ENCODE measurements at places on chromosomes 16 and 17.
A peak's percentile ranks its signal among the peaks of the same experiment; 100 is the strongest.

DNA sequence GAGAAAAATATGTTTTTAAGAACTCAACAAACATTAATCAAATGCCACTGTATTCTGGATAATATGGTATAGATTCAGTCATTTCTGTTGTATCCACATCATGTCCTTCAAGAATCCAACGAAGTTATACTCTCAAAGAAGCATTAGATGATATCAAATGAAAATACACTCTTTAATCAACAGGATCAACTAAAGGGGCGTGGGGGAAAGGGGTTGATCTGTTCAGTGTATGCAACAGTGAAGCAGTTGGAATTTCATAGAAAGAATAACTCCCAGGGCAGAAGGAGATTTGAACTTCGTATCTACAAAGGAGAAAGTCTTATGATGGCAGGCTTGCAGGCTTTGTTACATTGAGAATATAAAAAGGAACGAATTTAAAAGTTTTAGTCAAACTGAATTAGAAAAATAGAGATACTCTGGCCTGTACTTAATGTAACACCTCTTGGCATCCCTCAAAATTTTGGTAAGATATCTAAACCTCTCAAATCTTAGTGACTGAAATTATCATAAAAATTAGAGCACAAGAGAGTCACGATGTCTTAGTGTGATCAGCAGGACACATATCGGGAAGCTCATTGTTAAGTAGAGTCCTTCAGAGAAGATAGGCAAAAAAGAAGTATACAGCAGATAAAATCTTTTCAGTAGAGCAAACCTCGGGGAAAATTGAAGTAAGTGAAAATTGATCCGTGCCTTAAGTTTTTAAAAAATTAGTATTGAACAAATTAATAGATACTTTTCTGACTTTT is 431.4 kb downstream of the KCNJ18 start:
- no peak for DNase-seq

DNA sequence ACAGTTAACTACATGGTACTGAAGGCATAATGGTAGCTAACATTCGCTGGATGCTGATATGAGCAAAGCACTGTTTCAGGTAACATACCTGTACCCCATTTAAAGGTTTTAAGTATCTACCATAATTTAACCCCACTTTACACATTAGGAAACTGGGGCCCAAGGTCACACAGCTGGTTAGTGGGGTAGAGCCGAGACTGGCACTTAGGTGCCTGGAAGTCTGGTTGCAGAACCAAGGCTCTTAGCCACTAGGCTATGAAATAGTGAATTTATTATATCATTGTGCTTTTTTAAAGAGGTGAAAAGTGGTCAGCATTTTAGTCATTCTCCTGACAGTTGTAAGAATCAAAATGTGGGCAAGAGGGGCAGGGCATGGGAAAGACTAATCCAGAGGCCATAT is 25.2 kb downstream of the SIAH1 start:
- DNase-seq: no peak

- DNase-seq: no peak
Measured at GRCh38 chr17:28330671-28331070, 4.6 kb downstream of the IFT20 start.

GRCh38 chr16:60304066-60304465 is 1570.0 kb upstream of the GOT2 start:
- no peak for DNase-seq

GRCh38 chr17:50151937-50152547 is 1.6 kb upstream of the PPP1R9B start:
- DNase-seq: peak; percentile 57

GRCh38 chr17:57626520-57627210 is 118.4 kb downstream of the CCDC182 start:
- DNase-seq: no peak

- DNase-seq: no peak
Measured at GRCh38 chr17:5888811-5889210, 181.4 kb upstream of the WSCD1 start.

DNA sequence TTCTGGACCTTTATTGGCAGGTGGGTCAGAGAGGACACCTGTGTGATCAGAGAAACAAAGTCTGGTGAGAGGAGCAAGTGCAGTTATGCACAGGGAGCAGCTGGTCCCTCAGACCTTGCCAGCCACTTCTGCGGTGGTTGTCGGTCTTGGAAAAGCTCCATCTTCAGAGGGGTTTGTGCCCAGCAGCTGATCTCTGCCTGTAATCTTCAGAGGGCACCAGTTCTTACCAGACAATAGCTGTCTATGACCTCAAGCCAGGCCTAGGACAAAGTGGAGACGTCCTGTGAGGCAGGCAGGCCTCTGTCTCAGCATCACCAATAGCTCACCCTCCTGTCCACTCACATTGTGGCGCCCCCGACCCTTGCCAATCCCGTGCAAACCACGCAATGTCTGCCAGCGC is 66.5 kb upstream of the TBX2 start:
- no peak for DNase-seq

GRCh38 chr16:87411375-87412271 is 19.5 kb downstream of the MAP1LC3B start:
- no peak for DNase-seq

- peak; percentile 72 for DNase-seq
Measured at GRCh38 chr16:68079626-68080344, 5.4 kb upstream of the NFATC3 start.

DNA sequence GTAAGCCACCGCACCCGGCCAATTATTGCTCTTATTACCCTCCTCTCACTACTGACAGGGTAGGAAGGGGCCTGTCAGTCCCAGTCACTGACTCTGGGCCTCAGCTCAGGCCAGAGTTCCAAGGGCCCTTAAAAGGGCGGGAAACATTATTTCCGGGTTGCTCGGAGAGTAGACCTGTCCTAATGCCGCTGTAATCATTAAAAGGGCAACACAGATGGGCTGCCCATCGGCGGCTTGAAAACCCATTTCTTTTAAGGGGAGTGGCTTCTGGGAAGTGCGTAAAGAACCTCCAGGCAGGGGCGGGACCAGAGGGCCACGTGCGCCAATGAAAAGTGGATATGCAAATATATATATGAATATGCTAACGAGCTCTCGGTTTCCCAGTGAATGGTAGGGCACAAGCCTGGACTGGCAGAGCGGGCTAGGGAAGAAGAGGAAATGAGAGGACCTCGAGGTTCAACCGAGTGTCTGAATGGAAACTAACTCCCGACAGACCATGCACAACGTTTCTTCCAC is 26.6 kb downstream of the PIPOX start:
- DNase-seq: no peak

DNA sequence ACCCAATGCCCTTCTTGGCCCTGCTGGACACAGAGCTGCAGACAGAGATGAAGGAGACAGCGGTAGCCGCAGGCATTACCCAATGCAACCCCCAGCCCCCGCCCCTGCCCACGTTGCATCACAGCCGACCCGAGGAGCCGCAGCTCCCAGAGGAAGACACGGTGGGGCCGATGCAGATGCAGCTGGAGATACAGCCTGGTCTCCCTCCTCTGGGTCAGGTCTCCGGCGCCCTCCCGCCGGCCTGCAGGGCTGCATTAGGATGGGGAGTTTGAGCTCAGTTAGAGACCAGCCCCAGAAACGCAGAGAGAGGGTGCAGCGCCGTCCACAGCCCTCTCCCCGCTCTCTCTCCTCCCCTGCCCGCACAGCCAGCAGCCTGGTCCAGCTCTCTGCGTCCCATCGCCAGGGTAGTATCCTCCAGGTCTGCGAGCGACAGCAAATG is 19.4 kb upstream of the UBE2I start:
- DNase-seq: no peak

- no peak for DNase-seq
Measured at GRCh38 chr16:54191163-54191562, 95.4 kb downstream of the IRX3 start.

DNA sequence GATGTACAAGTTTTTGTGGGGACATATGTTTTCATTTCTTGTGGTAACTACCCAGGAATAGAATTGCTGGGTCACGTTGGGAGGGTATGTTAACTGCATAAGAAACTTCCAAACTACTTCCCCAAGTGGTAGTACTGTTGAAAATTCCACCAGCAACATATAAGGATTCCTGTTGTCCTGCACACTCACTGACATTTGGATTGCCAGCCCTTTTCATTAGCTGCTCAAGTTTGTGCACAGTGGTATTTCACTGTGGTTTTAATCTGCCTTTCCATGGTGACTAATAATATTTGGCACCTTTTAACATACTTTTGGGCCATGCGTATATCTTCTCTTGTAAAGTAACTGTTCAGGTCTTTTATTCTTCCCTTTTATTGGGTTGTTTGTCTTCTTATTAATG is 103.3 kb downstream of the GNAO1 start:
- DNase-seq: no peak

GRCh38 chr16:79560318-79560717 is 40.2 kb downstream of the MAF start:
- DNase-seq: no peak

GRCh38 chr17:30021708-30022317 is 80.4 kb downstream of the EFCAB5 start:
- DNase-seq: no peak

DNA sequence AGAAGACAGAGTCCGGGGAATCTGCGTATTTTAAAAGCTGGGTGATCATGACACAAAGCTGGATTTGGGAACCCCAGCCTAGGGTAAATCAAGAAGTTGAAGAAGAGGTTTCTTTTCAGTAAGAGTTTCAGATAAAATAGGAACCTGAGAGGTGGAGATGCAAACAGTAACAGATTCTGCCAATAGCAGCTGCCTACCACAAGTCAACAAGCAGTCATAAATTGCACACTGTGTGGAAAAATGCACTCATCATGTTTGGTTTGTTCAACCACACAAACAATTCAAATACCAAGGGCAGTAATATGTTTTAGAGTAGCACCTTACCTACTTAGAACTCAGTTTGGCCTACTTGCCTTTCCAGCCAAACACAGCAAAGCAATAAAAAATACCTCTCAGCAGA is 14.0 kb downstream of the MYO1D start:
- DNase-seq: no peak

GRCh38 chr17:47895347-47895855 is 635 bp upstream of the SP2 start:
- DNase-seq: peak; percentile 27

DNA sequence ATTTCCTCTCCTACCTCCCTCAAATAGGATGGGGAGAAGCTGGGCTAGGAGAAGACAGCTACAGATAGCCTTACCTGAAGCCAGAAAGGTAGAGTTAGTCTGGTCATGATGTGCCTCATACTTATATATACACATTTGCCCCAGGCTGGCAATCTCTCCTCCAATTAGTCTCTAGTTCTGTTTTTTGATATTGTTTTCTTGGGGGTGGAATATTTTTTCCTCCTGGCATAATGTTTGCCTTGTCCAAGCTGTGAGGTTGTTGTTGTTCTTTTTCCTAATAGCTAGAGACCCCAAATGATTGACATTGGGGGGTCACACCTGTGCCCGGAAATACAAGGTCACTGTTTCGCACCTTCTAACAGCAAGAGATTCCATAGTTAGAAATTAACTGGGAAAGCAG is at the start of gene UMOD:
Gene UMOD (minus strand): TSS at position 101 of the 400 bp plus-strand sequence. CDS start 1,978 bp downstream, outside the sequence.
- no peak for DNase-seq

DNA sequence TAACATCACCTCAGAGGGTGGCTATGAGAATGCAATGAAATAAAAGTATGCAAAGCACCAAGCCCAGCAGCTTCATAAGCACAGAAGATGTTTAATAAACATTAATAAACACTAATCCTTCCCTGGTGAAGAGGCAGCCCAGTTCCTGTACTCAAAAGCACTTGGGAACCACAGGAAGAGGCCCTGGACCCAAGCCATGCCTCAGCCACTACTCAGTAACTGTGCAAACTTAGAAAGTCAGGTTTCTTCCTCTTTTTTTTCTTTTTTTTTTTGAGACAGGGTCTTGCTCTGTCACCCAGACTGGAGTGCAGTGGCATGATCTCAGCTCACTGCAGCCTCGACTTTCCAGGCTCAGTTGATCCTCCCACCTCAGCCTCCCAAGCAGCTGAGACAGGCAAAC is 5.3 kb downstream of the ARHGAP17 start:
- DNase-seq: no peak

DNA sequence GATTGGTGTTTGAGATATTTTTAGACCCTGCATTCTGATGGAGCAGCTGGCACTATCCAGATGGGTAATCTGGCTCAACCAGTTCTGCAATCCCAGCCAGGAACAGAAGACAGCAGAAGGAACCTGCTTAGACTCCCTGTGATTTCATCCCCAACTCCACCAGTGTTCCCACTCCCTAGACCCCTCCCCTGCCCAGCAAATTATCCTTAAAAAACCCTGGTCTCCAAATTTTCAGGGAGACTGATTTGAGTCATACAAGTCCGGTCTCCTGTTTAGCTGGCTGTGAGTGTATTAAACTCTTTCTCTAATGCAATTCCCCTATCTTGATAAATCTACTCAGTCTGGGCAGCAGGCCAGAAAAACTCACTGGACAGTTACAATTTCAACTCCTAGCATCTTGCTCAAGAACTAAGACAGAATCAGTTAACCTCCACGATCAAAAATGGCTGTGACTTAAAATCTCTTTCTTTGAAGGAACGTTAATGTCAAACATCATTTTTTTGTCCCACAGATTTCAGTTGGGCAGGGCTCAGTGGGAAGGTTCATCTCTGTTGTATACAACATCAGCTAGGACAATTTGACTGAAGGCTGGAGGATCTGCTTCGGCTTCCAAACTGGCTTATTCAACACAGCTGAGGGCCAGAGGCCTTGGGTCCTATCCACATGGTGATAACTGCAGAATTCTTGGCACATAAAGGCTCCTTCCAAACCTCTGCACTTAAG is 4.9 kb upstream of the RBL2 start:
- DNase-seq: no peak

DNA sequence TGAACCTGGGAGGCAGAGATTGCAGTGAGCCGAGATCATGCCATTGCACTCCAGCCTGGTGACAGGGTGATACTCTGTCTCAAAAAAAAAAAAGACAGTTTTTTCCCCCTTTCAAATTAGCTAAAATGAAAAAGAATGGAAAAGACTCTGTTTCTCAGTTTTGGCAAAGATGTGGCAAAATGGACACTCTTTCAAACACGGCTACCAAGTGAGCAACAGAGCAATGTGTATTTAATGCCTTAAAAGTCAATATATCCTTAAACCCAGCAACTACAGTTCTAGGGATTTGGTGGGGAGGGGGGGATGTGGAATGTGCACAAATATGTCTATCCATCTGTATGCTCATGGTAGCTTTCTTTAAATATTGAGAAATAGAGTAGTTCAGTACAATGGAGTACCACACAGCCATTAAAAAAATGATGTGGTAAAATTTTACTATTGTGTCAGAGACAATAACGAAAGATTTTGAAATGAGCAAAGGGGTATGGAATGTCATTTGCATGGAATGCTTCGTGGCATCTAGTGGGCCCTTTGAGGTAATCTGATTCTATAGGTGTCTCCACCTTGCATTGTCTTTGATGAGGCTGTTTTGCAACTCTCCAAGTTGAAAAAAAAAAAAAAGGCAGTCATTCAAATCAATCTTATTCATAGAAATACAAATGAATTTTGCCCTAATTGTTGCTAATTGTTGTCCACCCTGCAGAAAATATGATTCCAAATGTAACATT is 108.1 kb downstream of the AXIN2 start:
- DNase-seq: no peak

- no peak for DNase-seq
Measured at GRCh38 chr17:19398301-19399181, 11.6 kb upstream of the MFAP4 start.

Data from stimulated activated CD4-positive, alpha-beta T cell treated with anti-CD3 and anti-CD28 coated beads, Interleukin-1b, Interleukin-23, amount 100 ng/mL, for 48 hours (primary cell).